Natural killer cell treated with Interleukin-12 subunit alpha and Interleukin-12 subunit beta and Interleukin-15 and Interleukin-18, amount 100 ng/mL, for 72 hours (primary cell): ENCODE measurements at places on chromosomes 13 and 19. TPM values are rescaled to one million over a fixed set of nuclear protein-coding genes. Genes with fewer than 3 reads are reported as not detected.

GRCh38 chr13:28849441-28849840, 29.3 kb downstream of the MTUS2 start:
- DNase-seq = no peak
- peaks cover 10% of the 10 kb centered on the region for H3K27me3 ChIP-seq
- no peaks in the 10 kb centered on the region for H3K4me1 ChIP-seq

DNA sequence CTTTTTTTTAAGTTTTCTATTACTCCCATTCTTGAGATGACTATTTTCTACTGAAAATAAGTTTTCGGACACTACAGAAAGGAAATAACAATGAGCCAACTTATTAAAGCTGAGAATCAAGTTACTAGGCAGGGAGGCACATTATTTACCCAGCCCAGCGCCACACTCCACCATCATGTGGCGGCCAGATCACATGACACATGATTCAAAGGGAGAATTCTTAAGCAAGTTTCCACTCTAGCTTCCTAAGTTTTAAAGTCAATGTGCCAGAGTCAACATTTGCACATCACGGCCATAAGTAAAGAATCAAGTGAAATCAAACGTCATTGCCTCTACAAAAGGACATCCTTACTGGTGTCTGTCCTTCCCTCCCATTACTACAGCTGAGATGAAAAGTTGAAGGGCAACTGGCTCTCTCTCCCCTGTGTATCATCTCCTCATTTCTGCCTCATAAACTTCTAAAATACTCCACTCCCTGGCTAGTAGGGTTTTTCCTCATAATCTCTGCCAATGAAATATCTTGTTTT, 81.7 kb downstream of the KLF12 start:
- no peak for DNase-seq
- no peaks in the 10 kb centered on the region for H3K27me3 ChIP-seq
- peak overlapping the region; percentile 1 for H3K4me3 ChIP-seq
- H3K27ac ChIP-seq = no peak overlapping the region
- peaks cover 53% of the 10 kb centered on the region for H3K4me1 ChIP-seq

- no peak overlapping the region for H3K27ac ChIP-seq
- no peaks in the 10 kb centered on the region for H3K36me3 ChIP-seq
- H3K27me3 ChIP-seq = no peaks in the 10 kb centered on the region
These were observed 901.7 kb downstream of the DIAPH3 start for GRCh38 chr13:59261928-59262488.

DNA sequence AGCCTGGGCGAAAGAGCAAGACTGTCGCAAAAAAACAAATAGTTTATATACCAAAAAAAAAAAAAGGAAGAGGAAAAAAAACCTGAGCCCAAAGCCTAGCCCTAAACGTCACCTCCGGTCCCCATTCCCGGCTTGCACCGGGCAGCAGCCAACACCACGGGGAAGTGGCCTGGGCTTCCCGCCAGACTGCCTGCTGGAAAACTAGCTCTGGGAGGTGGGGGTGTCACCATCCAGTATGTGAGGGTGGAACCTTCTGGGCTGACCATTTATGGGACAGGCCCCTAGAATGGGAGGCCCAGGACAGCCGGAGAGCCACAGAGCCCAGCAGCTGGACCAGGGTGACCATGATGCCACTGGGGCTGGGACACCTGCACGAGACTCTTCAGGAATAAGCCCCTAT, 37.3 kb downstream of the IL12RB1 start:
- no peak for DNase-seq
- no peak overlapping the region for H3K4me3 ChIP-seq
- peaks cover 36% of the 10 kb centered on the region for H3K4me1 ChIP-seq
- peaks cover 16% of the 10 kb centered on the region for H3K27me3 ChIP-seq
- no peaks in the 10 kb centered on the region for H3K36me3 ChIP-seq

DNA sequence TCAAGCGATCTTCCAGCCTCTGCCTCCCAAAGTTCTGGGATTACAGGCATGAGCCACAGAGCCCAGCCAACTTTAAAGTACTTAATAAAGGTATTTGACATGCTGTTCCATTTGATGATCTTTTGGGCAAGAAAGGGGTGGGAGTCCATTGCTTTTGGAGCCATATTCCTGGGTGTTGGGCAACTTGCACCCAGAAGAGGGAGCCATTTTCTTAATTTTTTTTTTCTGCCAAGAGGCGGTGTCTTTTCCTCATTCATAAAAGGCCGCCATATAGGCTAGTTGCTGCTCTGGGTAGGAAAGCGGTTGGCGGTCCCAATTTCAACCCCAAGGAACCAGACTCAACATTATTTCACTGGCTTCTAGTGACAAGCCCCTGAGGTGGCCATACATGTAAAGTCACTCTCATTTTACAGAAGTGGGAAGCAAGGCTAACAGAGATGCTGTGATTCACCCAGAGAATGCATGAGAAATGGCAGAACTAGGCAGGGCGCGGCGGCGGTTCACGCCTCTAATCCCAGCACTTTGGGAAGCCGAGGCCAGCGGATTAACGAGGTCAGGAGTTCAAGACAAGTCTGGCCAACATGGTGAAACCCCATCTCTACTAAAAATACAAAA, 139.6 kb downstream of the CACNA1A start:
- H3K36me3 ChIP-seq = no peaks in the 10 kb centered on the region
- DNase-seq = no peak
- no peak overlapping the region for H3K27ac ChIP-seq

GRCh38 chr19:40314656-40315055, 29.5 kb upstream of the AKT2 start:
- H3K27me3 ChIP-seq = no peaks in the 10 kb centered on the region
- no peak overlapping the region for H3K4me3 ChIP-seq
- DNase-seq = no peak
- peak overlapping the region; percentile 17 for H3K27ac ChIP-seq
- no peaks in the 10 kb centered on the region for H3K4me1 ChIP-seq
- no peaks in the 10 kb centered on the region for H3K36me3 ChIP-seq

DNA sequence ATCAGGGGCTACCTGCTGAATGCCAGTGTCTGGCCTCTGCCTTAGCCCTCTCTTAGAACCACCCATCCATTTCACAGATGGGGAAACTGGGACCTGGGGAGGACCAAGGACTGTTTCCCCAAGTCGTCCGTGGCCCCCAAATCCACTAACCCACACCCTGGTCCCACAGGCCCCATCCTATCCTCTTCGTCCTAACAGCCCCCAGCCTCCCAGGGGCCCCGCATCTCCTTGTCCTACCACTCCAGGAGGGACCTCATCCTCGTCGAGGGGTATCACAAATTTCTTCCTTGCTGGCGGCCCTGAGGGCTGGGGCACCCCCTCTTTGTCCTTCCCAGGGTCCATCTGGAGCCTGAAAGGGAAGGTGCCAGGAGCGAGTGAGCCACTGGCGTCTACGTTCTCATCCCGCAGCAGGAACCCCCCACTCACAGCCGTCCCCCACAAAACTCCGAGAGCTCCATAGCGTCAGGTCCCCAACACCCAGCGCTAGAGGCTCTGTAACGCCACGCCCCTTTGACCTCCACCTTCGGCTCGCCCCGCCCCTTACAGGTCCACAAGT, 606 bp downstream of the ERCC1 start:
- H3K36me3 ChIP-seq = no peaks in the 10 kb centered on the region
- H3K4me1 ChIP-seq = peaks cover 42% of the 10 kb centered on the region
- peak overlapping the region; percentile 96 for H3K27ac ChIP-seq

DNA sequence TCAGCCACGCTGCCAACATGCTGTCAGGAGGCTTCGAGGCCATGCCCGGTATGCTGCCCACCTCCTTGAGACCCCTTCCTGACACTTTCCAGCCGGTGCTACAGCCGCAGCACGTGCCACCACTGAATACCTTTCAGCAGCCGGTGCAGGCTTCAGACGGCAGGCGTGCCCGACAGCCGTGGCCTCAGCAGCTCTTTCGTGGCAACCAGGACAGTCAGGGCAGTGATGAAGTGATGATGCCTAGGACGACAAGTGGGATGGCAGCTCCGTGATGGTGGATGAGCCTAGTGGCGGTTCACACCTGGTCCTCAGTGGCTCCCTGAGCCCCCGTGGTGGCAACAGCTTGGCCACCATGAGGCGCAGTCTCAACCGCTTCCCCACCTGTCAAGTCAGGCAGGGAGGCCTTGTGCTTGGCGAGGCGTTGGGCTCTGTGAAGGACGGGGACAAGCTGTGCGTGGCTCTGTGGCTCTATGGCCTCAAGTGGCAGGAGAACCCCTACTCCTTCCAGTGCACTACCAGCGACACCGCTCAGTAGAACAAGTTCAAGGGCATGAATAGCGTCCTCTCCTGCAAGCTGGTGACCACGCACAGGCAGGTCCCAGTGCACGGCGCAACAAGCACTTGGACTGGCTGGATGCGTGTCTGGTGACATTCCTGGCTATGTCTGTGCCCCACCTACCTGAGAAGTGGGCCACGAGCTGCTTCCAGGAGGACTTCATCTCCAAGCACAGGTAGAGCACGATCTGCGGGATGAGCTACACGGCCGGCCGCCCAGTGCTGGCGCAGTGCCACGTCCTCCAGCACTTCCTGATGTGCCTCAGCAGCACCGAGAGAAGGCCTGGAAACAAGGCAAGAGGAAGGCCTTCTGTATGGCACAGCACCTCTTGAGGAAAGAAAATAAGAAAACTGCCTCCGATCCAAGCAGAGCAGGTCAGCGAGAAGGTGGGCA, 18.2 kb upstream of the ZNF14 start:
- H3K27me3 ChIP-seq = no peaks in the 10 kb centered on the region
- no peak for DNase-seq
- no peaks in the 10 kb centered on the region for H3K36me3 ChIP-seq
- H3K27ac ChIP-seq = no peak overlapping the region
- H3K4me1 ChIP-seq = no peaks in the 10 kb centered on the region

GRCh38 chr19:11151181-11151580, 4.4 kb downstream of the SPC24 start:
- DNase-seq = no peak
- H3K4me3 ChIP-seq = no peak overlapping the region
- no peaks in the 10 kb centered on the region for H3K27me3 ChIP-seq
- H3K27ac ChIP-seq = no peak overlapping the region
- peaks cover 13% of the 10 kb centered on the region for H3K4me1 ChIP-seq
- no peaks in the 10 kb centered on the region for H3K36me3 ChIP-seq

DNA sequence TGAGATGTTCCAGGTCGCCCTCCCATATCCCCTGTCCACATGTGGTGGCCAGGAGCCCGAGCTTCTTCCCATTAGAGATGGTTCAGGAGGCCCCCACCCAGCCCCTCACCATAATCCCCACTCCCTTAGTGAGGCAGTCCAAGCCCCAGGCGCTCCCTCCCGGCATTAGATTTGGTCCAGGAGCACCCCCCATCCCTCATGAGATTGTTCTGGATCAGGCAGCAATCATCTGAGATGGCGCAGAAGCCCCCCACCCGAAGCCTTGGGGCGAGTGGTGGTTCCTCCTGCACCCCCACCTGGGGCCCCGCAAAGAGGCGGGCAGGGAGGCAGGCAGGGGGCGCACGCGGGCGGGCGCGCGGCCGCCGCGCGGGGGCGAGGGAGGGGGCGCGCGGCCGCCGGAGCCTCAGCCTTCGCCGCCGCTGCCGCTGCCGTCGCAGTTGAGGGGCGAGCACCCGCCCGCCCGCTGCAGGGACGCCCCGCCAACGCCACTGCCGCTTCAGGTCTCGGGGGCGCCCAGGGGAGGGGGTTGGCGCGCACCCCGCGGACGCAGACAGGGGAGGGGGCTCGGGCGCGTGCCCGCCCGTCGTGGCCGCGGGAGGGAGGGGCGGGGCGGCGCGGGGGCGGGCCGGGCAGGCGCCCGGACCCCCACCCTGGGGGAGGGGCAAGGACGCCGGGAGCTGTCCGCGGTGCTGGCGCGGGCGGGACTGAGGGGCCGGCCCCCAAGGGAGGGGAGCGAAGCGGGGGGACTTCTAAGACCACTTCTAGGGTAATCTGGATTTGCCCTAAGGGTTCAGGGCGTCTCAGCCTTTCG, 46.4 kb upstream of the SHKBP1 start:
- DNase-seq = no peak
- H3K27ac ChIP-seq = peak overlapping the region; percentile 61
- H3K36me3 ChIP-seq = no peaks in the 10 kb centered on the region
- peaks cover 14% of the 10 kb centered on the region for H3K4me1 ChIP-seq
- peak overlapping the region; percentile 81 for H3K4me3 ChIP-seq
- peaks cover 21% of the 10 kb centered on the region for H3K27me3 ChIP-seq

GRCh38 chr13:42600943-42601342, 27.0 kb downstream of the TNFSF11 start:
- no peaks in the 10 kb centered on the region for H3K4me1 ChIP-seq
- DNase-seq = no peak
- no peak overlapping the region for H3K4me3 ChIP-seq
- H3K27ac ChIP-seq = no peak overlapping the region
- H3K36me3 ChIP-seq = no peaks in the 10 kb centered on the region
- no peaks in the 10 kb centered on the region for H3K27me3 ChIP-seq

- DNase-seq = no peak
- peaks cover 5% of the 10 kb centered on the region for H3K36me3 ChIP-seq
- no peaks in the 10 kb centered on the region for H3K27me3 ChIP-seq
- H3K4me3 ChIP-seq = peak overlapping the region; percentile 99
- H3K4me1 ChIP-seq = peaks cover 18% of the 10 kb centered on the region
These were observed 2.1 kb upstream of the PNPLA6 start for GRCh38 chr19:7533281-7533885.

GRCh38 chr19:18651300-18651699, 14.5 kb downstream of the KLHL26 start:
- DNase-seq = no peak
- H3K27ac ChIP-seq = no peak overlapping the region
- no peak overlapping the region for H3K4me3 ChIP-seq
- H3K36me3 ChIP-seq = no peaks in the 10 kb centered on the region
- peaks cover 31% of the 10 kb centered on the region for H3K4me1 ChIP-seq

GRCh38 chr13:78323848-78324247, 279.5 kb downstream of the POU4F1 start:
- H3K4me1 ChIP-seq = no peaks in the 10 kb centered on the region
- no peak overlapping the region for H3K4me3 ChIP-seq
- no peaks in the 10 kb centered on the region for H3K36me3 ChIP-seq

DNA sequence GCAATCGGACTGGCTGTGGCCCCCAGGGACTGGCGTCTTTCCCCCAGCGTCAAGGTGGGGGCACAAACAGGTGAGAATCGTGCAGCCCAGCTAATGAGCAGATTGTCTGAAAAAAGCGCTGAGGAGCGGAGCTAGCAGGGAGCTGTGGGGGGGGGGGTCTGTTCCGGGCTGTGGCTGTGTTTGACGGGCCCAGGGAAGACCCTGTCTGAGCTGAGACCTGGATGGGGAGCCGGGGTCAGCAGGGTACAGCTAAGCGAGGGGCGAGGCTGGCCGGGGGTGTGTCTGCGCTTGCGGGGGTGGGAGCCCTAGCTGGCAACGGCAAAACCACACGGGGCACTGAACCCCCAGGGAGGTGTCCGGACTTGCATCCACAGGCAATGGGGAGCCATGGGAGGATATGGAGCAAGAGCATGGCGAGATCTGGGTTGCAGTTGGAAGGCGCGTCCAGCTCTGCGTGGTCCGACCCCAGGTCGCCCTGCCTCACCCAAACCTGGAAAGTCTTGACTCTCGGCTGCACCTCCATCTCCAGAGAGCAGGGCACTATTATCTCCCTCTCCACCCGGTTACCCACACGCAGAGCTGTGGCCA, 4.6 kb downstream of the LINGO3 start:
- no peak overlapping the region for H3K4me3 ChIP-seq
- no peak overlapping the region for H3K27ac ChIP-seq
- DNase-seq = no peak
- no peaks in the 10 kb centered on the region for H3K36me3 ChIP-seq
- peaks cover 5% of the 10 kb centered on the region for H3K4me1 ChIP-seq
- H3K27me3 ChIP-seq = peaks cover 20% of the 10 kb centered on the region

CYP2A7 gene
- not detected for total RNA-seq

WDR62 gene
- total RNA-seq = 57.1 TPM

POLD1 gene
- total RNA-seq = 80.0 TPM

SIGLEC8 gene
- total RNA-seq = not detected

ATP8B3 gene
- total RNA-seq = 2.8 TPM

KRTDAP gene
- not detected for total RNA-seq

USPL1 gene
- total RNA-seq = 18.6 TPM

CEBPA gene
- total RNA-seq = 1.9 TPM

CFAP97D2 gene
- not detected for total RNA-seq

CYSLTR2 gene
- 15.8 TPM for total RNA-seq

CYP4F11 gene
- not detected for total RNA-seq

ZNF443 gene
- 2.2 TPM for total RNA-seq

BEST2 gene
- total RNA-seq = not detected
